Pancreas (tissue), 10 donors: ENCODE measurements at places on chromosomes 5 and 9. TPM values are rescaled to one million over a fixed set of nuclear protein-coding genes. Genes with fewer than 3 reads are reported as not detected.

The IL4 gene
- total RNA-seq, result not detected

DNA sequence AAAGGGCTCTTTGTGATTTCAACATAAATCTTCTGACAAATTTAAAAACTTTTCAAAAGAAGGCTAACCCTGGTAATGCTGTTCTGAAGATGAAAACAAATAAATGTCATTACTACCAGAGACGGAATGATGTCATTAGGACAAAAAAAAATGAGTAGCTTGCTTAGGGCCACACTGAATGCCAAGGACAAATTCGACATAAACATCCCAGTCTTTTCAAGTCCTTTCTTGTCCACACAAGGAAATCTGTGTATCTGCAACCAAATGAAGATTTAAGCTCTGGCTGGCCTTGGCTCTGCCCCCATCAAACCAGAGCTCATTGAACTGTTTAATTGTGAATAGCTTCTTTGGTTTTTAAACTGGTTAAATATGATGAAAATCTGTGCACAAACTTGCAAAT lies 592.7 kb downstream of the TLE1 start:
- H3K27ac ChIP-seq, result no peak overlapping the region
- no peaks in the 10 kb centered on the region for H3K4me1 ChIP-seq

The NLN gene
- 8.8 TPM for total RNA-seq

The CBY3 gene
- not detected for total RNA-seq

The UNC13B gene
- 33.8 TPM for total RNA-seq

DNA sequence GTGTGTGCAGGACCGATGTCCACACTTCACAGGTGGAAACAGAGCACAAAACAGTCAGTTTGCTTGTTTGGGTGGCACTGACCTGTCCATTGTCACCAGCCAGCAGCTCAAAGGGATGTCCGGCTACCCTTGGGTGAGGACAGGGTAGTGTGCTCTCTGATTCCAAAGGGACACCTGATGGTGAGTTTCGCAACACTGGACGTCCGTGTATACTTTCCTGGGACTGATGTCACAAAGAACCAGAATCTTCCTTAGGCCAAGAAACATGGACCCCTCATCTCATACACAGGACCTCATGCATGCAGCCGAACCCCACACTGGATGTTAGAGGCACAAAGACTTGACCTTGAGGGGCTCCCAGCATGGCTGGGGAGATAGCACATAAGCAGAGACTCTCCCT lies 22.2 kb upstream of the CPLX2 start:
- no peaks in the 10 kb centered on the region for H3K36me3 ChIP-seq
- no peak for DNase-seq
- no peak overlapping the region for H3K4me3 ChIP-seq
- no peaks in the 10 kb centered on the region for H3K27me3 ChIP-seq
- no peak overlapping the region for H3K27ac ChIP-seq
- no peaks in the 10 kb centered on the region for H3K4me1 ChIP-seq

The SPATA9 gene
- total RNA-seq, result 0.62 TPM

GRCh38 chr9:93898502-93899426 lies 56.4 kb downstream of the BARX1 start:
- H3K36me3 ChIP-seq, result no peaks in the 10 kb centered on the region
- no peak for DNase-seq
- H3K27ac ChIP-seq, result no peak overlapping the region
- H3K4me3 ChIP-seq, result no peak overlapping the region
- H3K4me1 ChIP-seq, result peaks cover 17% of the 10 kb centered on the region

GRCh38 chr9:117718085-117718484 lies 13.9 kb downstream of the TLR4 start:
- no peak for DNase-seq
- no peaks in the 10 kb centered on the region for H3K36me3 ChIP-seq
- no peak overlapping the region for H3K27ac ChIP-seq
- no peaks in the 10 kb centered on the region for H3K27me3 ChIP-seq
- H3K4me3 ChIP-seq, result no peak overlapping the region

DNA sequence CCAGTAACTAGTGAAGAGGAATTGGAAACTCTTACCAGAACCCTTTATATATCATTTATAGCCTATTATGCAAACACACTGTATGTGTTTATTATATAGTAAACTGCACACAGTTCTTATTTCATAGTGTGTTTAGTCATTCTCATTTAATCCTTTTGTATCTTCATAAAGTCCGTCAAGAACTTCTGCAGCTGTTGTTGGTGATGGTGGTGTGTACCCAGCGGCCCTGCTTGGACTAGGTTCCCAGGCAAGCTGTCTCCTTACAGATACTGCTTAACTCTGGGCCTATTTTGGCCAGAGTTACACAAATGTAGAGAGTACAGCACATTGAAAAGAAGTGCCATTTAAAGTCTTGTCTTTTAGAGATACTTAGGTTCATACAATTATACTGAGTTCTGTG lies 231.9 kb downstream of the NDUFS4 start:
- no peak for DNase-seq
- H3K4me3 ChIP-seq, result no peak overlapping the region
- H3K4me1 ChIP-seq, result no peaks in the 10 kb centered on the region
- no peak overlapping the region for H3K27ac ChIP-seq

DNA sequence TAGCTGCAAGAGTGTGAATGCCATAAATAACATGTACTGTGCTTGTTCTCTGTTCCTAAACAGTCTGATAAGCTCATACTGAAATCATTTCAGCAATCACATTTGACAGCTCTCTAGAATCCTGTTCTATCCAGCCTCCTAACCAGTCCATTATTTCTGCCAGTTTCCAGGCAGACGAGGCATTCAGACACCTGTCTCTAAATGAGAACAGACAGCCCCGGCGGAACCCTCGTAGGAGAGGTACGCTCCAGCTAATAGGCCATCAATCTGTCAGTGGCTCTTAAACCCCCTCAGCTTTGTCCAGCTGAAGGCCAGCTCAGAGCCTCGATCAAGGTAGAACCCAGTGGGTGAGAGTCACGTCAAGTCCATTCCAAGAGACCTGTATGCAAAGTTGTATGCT lies 272.3 kb downstream of the GLIS3 start:
- no peak overlapping the region for H3K27ac ChIP-seq
- H3K27me3 ChIP-seq, result no peaks in the 10 kb centered on the region
- no peaks in the 10 kb centered on the region for H3K36me3 ChIP-seq
- DNase-seq, result no peak
- H3K4me3 ChIP-seq, result no peak overlapping the region

DNA sequence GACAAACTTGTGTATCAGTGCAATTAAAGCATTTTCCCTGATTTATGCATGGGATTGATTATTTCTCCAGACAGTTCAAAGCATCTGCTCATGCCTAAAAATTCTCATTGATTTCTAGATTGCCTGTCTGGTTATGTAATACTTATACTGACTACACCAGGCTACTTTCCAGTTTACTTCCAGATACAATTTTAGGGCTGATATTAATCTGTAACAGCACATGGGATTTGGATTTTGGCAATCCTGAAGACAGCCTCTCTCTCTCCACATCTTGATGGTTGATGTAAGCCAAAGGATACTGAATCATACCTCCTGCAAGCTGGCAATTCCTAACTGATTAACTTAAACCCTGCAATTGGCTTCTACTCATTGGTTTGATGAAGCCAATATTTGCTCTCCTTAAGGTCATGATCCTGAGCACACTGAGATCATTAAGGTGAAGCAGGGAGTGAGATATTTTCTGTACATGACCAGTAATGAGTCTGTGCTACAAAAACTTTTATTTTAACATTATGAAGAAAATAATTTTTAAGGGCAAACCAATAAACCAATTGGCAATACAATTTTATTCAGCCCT lies 25.7 kb upstream of the FBXL7 start:
- H3K4me3 ChIP-seq, result no peak overlapping the region
- no peaks in the 10 kb centered on the region for H3K4me1 ChIP-seq
- H3K36me3 ChIP-seq, result no peaks in the 10 kb centered on the region
- no peaks in the 10 kb centered on the region for H3K27me3 ChIP-seq
- no peak overlapping the region for H3K27ac ChIP-seq

- no peaks in the 10 kb centered on the region for H3K4me1 ChIP-seq
- no peaks in the 10 kb centered on the region for H3K27me3 ChIP-seq
- no peak overlapping the region for H3K4me3 ChIP-seq
- H3K36me3 ChIP-seq, result no peaks in the 10 kb centered on the region
- no peak for DNase-seq
Measured at GRCh38 chr5:37966291-37966690, 126.5 kb upstream of the GDNF start.

DNA sequence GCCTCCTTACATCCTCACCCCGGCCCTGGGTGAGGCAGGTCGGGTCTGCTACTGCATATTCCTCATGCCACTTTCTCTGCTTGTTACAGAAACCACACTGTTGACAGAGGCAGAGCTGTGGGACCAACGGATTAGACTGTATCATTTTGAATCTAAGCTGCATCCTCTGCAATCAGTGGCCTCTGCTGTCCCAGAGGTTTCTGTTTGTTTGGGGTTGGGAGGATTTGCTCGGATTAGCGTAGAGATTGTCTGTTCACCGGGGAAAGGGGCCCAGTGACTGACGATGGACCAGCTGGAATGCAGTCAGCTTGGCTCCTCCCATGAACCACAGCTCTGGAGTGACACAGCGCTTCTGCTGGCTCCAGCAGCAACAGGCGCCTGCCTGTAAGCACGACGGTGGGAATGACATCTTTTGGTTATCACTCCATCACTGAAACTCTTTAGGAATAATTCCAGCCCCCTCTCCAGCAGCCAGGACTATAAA lies 37.3 kb upstream of the ADRA1B start:
- H3K27me3 ChIP-seq, result no peaks in the 10 kb centered on the region
- H3K36me3 ChIP-seq, result no peaks in the 10 kb centered on the region
- no peak overlapping the region for H3K27ac ChIP-seq
- DNase-seq, result no peak
- no peak overlapping the region for H3K4me3 ChIP-seq

The PPP2R2B gene
- total RNA-seq, result 0.51 TPM

The RABEPK gene
- total RNA-seq, result 6.8 TPM

DNA sequence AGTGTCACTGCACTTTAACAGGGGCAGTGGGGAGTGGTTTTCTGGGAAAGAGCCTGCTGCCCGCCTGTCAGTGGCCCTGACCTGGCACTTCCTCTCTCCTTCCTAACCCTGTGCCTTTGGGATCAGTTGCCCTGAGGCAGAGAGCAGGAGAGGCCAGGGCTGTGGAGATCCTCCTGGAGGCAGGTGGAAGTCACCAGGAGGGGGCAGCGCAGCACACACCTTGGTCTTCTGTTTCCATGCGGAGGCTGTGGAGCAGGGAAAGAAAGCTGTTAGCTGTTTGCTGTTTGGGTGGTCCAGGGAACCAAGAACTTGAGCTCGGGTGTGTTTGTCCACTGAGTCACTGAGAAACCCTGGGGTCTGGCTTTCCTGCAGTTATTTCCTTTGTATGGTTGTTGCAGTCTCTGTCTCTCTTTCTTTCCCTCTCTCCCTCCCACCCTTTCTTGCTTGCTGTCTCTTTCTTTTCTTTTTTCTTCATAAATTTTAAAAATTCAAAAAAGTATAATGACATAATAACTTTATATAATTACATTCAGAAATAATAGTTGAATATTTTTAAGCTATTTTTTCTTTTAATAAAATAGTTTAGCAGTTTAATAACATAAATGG lies 28.1 kb downstream of the NTRK2 start:
- no peak overlapping the region for H3K4me3 ChIP-seq
- H3K36me3 ChIP-seq, result no peaks in the 10 kb centered on the region
- no peaks in the 10 kb centered on the region for H3K4me1 ChIP-seq
- H3K27ac ChIP-seq, result no peak overlapping the region
- DNase-seq, result peak; percentile 39
